ENCODE measurements at places on chromosomes 3 and 15.

- peak; percentile 56 for DNase-seq
These were observed 201.7 kb upstream of the LINGO1 start for GRCh38 chr15:77834276-77834990.

- DNase-seq: peak; percentile 99
These were observed at the start of the genes CHP1 and EXD1 for GRCh38 chr15:41230650-41231421. Gene CHP1, plus strand, starts transcription at chr15:41231268. Its CDS starts 115 bp downstream, at chr15:41231383. Gene EXD1, minus strand, starts transcription at chr15:41230757. Its CDS starts 4,182 bp downstream, at chr15:41226575.

- DNase-seq: no peak
These were observed 108.3 kb downstream of the OCA2 start for GRCh38 chr15:27990521-27991515.

GRCh38 chr3:128998561-128998960 is 2.5 kb upstream of the EFCC1 start:
- no peak for DNase-seq

DNA sequence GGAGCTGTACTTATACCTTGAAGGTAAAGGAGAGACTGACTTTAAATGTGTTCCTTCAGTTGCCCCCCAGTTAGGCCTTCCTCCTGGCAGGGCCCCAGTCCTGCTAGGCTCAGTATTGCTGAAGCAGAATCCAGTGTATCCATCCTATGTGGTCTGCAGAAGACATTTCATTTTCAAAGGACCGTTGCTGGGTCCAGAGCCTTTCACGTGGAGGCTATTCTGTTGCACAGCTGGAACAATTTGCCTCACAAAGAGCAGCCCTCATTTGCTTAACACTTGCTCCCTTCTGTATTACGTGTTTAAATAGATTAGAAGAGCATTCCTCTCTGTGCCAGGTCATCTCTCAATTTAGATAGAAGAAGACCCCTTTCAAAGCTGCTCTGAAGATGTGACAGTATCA is 78.9 kb upstream of the CFAP20DC start:
- no peak for DNase-seq

DNA sequence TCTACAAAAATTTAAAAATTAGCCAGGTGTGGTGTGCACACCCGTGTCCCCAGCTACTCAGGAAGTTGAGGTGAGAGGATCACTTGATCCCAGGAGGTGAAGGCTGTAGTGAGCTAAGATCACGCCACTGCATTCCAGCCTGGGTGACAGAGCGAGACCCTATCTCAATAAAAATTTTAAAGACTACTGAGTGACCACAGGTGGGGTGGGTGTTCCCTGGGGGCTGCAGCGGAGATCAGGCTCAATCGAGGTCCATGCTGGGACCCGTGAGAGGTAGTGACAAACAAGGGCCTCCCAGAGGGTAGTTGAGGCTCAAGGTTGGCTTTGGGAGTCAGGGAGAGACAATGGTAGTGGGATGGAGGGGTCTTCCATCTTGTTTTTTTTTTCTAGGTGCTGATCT is 38.9 kb upstream of the LIMD1 start:
- DNase-seq: peak; percentile 38

- no peak for DNase-seq
These were observed 239.9 kb upstream of the ATP10A start for GRCh38 chr15:26103002-26103404.

DNA sequence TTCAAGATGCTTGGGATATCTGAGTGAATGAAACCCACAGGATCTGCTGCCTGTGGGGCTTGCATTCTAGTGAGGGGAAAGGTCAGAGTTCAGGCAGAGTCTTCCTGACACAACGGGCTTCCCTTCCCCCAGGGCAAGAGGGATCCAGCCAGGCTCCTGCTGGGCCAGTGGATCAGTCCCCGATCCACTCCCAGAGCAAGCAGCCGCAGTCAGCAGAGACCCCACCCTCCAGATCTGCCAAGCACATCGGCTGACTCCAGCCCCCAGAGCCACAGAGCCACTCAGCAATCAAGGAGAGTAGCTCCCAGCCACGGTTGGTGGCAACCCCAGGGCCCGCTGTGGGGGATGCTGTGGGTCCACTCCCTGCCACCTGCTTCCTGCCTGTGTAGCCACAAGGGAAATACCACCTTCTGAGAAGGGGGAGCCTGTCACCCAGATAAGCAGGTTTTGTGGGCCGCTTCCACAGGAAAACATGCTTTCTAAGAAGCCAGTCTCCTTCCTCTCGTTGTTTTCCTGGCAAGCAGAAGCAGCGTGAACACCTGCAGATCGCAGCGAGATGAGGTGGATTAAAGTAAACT is 44.9 kb downstream of the CPN2 start:
- peak; percentile 51 for DNase-seq

DNA sequence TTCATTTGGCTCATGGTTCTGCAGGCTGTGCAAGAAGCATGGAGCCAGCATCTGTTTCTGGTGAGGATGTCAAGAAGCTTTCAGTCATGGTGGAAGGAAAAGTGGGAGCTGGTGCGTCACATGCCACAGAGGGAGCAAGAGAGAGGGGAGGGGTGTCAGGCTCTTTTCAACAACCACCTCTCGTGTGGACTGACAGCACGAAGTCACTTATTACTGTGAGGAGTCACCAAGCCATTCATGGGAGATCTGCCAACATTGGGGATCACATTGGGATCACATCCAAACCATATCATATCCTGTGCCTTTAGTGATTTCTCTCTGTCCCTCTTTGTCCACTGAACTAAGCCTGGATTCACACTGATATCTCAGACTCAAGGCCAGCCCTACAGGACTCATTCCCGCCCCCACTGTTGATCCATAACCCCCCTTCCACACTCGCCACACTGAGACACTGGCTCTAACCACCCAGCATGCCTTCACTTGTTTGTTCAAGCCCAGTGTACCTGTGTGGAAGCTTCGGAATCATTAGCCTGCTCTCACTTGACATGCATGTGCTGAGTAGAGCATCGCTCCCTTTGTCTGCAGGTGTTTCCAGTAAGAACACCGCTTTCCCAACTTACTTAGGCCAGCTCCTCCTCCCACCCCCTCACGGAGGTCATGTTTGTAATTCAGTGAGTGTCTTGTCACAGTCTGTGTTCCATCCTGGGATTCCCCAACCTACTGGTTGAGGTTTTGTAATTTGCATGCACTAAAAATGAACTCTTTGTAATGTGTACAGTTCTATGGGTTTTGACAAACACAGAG is 132.2 kb downstream of the KLF13 start:
- peak; percentile 44 for DNase-seq

GRCh38 chr3:128426128-128426921 is 40.4 kb downstream of the DNAJB8 start:
- peak; percentile 82 for DNase-seq

GRCh38 chr15:81410318-81410753 is 36.3 kb upstream of the TMC3 start:
- DNase-seq: no peak

DNA sequence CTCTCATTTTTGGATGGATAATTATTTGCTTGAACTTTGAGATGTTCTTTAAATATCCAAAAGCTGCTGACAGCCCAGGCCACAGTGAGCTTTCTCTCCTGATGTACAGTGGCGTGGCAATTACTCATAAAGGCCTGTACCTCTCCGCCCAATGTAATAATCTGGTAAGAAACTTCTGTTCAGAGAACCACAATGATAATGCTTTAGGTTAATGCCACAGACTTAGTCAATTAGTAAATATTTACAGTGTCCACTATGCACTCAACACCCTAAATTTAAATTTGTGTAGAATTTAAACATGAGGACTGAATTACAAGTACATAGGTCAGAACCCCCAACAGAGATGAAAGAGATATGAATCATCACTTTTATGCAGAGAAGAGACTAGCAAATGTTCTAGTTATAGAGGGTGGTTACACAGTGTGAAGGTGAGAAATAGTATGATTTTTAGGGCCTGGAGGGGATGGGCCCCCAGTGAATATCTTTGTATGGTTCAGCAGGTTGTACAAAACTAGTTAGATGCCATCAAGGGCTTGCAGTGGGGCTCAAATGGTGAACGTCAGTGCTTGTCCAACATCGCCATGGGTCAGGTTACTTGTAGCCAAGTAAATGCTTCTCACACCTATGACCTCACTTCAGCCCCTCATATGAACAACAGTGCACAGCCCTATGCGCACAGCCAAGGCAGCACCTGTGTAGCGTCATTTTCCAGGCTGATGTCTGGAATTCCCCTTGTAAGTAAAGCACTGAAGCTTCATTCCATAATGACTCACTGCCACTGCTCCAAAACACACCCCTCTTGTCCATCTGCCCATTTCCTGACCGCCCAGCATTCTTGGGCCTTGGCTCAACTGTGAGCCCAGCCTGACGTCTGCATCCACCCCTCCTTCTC is 13.3 kb downstream of the ABHD2 start:
- peak; percentile 87 for DNase-seq

DNA sequence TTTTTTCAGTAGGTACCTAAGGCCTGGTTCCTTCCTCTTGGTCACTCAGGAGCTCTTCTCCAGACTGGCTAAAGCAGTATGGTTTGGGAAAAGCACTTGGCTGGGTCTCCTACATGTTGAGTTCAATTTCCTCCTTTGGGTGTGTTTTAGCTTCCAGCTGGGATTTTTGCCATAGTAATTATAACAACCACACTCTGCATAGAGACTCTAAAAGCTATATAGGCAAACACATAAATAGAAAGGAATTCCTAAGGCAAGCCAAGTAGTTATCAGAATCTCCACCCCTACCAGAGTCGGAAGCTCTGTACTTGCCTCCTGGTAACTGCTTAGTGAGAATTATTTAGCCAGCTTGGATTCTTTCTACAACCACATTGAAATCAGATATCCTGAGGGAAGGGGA is 48.6 kb downstream of the FOXL2 start:
- DNase-seq: no peak

DNA sequence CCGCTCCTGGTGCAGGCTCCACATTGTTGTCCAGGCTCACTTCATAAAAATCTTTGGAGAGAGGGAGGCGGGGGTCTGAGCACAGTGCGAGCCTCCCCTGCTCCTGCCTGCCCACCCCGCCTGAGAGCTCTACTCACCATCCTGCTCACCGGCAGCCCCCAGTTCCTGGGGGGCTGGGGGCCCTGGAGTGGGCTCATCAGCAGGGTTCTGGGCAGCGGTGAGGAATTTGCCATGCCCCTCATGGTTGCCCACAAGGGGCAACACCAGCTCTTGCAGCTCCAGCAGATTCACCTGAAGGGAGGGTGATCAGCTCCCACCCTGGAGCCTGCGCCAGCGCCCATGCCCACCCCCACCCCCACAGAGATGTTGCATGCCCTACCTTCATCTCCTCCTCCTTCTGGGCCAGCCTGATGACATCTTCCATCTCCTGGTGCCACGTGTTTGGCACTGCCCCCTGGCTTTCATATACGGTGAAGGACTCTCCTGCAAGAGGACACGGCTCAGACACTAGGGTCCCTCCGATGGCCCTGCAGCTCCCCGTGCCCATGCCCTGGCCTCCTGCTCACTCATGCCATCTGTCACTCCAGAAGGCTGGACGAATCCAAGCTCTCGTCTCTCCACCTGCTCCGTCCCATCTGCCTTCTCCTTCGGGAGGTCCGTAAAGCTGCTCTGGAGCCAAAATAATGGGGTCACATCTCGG is 162.1 kb downstream of the TBC1D2B start:
- peak; percentile 47 for DNase-seq

- no peak for DNase-seq
These were observed 243.4 kb upstream of the GADL1 start for GRCh38 chr3:31137718-31138465.

DNA sequence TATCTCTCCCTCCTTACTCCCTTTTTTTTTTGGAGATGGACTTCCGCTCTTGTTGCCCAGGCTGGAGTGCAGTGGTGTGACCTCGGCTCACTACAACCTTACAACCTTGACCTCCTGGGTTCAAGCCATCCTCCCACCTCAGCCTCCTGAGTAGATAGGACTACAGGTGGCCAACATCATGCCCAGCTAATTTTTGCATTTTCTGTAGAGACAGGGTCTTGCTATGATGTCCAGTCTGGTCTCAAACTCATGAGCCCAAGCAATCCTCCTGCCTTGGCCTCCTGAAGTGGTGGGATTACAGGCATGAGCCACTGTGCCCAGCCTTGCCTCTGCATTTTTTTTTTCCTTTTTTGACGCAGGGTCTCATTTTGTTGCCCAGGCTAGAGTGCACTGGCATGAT is 17.1 kb downstream of the STAG1 start:
- DNase-seq: no peak

DNA sequence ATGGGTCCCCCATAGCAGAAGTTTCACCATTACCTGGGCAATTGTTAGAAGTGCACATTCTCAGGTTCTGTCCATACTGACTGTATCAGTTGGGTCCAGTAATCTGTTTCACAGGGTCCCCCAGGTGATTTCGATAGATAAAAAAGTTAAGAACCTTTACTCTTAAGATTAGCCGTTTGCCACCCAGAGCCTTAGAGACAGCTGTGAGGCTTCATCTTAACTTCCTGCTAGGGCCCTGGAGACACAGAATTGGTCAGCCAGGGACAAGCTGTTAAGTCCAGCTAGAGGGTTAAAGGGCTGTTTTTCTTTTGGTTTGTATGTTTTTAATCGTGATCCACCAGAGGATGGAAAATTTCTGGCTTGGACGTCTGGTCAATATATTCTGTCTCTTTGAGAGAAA is 6.7 kb downstream of the FAM162A start:
- no peak for DNase-seq

GRCh38 chr15:41523097-41523496 is 9.5 kb upstream of the LTK start:
- no peak for DNase-seq

DNA sequence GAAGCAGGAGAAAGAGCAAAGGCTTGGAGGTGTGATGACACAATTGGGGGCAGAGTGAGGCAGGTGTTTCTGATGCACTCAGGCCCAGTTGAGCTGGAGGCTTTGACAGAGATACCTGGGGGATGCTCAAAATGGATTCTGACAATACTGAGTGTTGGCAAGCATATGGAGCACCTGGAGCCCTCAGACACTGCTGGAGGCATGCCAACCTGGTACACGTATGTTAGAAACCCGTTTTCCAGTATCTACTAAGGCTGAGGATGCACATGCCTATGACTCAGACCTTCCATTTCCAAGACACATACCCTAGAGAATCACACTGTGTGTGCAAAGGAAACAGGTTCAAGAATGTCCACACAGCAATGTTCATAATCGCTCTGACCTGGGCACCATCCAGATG is 58.7 kb downstream of the WNT7A start:
- no peak for DNase-seq

GRCh38 chr15:33084661-33085060 is 109.9 kb downstream of the FMN1 start:
- DNase-seq: no peak

- no peak for DNase-seq
These were observed 46.3 kb downstream of the NANOGP8 start for GRCh38 chr15:35038626-35039451.
